Chondrocyte (in vitro differentiated cells): ENCODE measurements at places on chromosomes 13 and 19. TPM values are rescaled to one million over a fixed set of nuclear protein-coding genes. Genes with fewer than 3 reads are reported as not detected.

ZNF790 gene
- total RNA-seq = 8.1 to 10.2 TPM (median 8.1 TPM) in 3 replicates

DOCK9 gene
- 45.4 to 55.5 TPM (median 45.9 TPM) in 3 replicates for total RNA-seq

NLRP4 gene
- not detected in 3 replicates for total RNA-seq

CATSPERD gene
- not detected in 3 replicates for total RNA-seq

OR10H2 gene
- not detected in 3 replicates for total RNA-seq

ZNF615 gene
- total RNA-seq = 8.5 to 10.8 TPM (median 9.8 TPM) in 3 replicates

C1QTNF9B gene
- not detected in 3 replicates for total RNA-seq

C2CD4C gene
- total RNA-seq = 1.1 to 1.4 TPM (median 1.4 TPM) in 3 replicates

ZNF841 gene
- 24.3 to 46.8 TPM (median 26.4 TPM) in 3 replicates for total RNA-seq

DACT3 gene
- 17.1 to 18.7 TPM (median 18.5 TPM) in 3 replicates for total RNA-seq

CYP2F1 gene
- total RNA-seq = not detected in 3 replicates

MCOLN1 gene
- total RNA-seq = 25.9 to 27.9 TPM (median 27.8 TPM) in 3 replicates

U2AF1L4 gene
- 22.9 to 28.8 TPM (median 24.7 TPM) in 3 replicates for total RNA-seq

ESD gene
- total RNA-seq = 94.7 to 102 TPM (median 97.9 TPM) in 3 replicates

NKPD1 gene
- total RNA-seq = 0.10 to 0.13 TPM in 2 of 3 replicates, not detected in the other

MISP3 gene
- 1.00 to 3.7 TPM (median 2.0 TPM) in 3 replicates for total RNA-seq

NRTN gene
- 0.54 to 0.77 TPM in 2 of 3 replicates, not detected in the other for total RNA-seq

PIN1 gene
- 64.5 to 78.4 TPM (median 65.5 TPM) in 3 replicates for total RNA-seq

SUPT20H gene
- 51.2 to 77.7 TPM (median 53.1 TPM) in 3 replicates for total RNA-seq

TNFAIP8L1 gene
- total RNA-seq = 2.0 to 4.2 TPM (median 3.9 TPM) in 3 replicates

ARHGAP45 gene
- 0.57 to 1.6 TPM (median 1.0 TPM) in 3 replicates for total RNA-seq

C1QTNF9 gene
- total RNA-seq = not detected in 3 replicates

RAB3A gene
- 3.4 to 6.1 TPM (median 3.8 TPM) in 3 replicates for total RNA-seq

SLC8A2 gene
- 0.27 to 0.42 TPM (median 0.31 TPM) in 3 replicates for total RNA-seq

BRSK1 gene
- 14.0 to 15.9 TPM (median 15.3 TPM) in 3 replicates for total RNA-seq

SWSAP1 gene
- 1.1 to 1.5 TPM (median 1.4 TPM) in 3 replicates for total RNA-seq

VSIG10L gene
- total RNA-seq = 4.9 to 5.5 TPM (median 5.4 TPM) in 3 replicates

TTYH1 gene
- total RNA-seq = 0.49 TPM in 1 of 3 replicates, not detected in the others

CYP4F2 gene
- total RNA-seq = not detected in 3 replicates

MCEMP1 gene
- not detected in 3 replicates for total RNA-seq

DHDH gene
- total RNA-seq = not detected in 3 replicates

LHB gene
- not detected in 3 replicates for total RNA-seq

CYP2A6 gene
- not detected in 3 replicates for total RNA-seq

CBY2 gene
- not detected in 3 replicates for total RNA-seq

GNA15 gene
- not detected in 3 replicates for total RNA-seq

MEDAG gene
- 2.8 to 21.0 TPM (median 19.0 TPM) in 3 replicates for total RNA-seq

C5AR1 gene
- 2.9 to 4.3 TPM (median 3.7 TPM) in 3 replicates for total RNA-seq

KLK10 gene
- total RNA-seq = not detected in 3 replicates

SULT2B1 gene
- total RNA-seq = 0.22 TPM in 1 of 3 replicates, not detected in the others

PCDH20 gene
- total RNA-seq = 0.10 to 0.19 TPM (median 0.15 TPM) in 3 replicates

IL12RB1 gene
- total RNA-seq = not detected in 3 replicates

ZNF471 gene
- total RNA-seq = 0.02 TPM in 1 of 3 replicates, not detected in the others

POU2F2 gene
- 0.58 to 1.5 TPM (median 0.62 TPM) in 3 replicates for total RNA-seq

EBI3 gene
- 1.2 to 2.6 TPM (median 1.2 TPM) in 3 replicates for total RNA-seq

DIAPH3 gene
- 20.7 to 24.1 TPM (median 23.7 TPM) in 3 replicates for total RNA-seq

ZNF418 gene
- 6.4 to 9.8 TPM (median 6.7 TPM) in 3 replicates for total RNA-seq

NLRP11 gene
- total RNA-seq = not detected in 3 replicates

ZNF497 gene
- total RNA-seq = 0.65 to 0.69 TPM (median 0.68 TPM) in 3 replicates

FBXO27 gene
- total RNA-seq = 4.6 to 7.4 TPM (median 6.7 TPM) in 3 replicates

ZNF749 gene
- 7.8 to 10.3 TPM (median 8.1 TPM) in 3 replicates for total RNA-seq

TMEM38A gene
- 3.1 to 3.7 TPM (median 3.7 TPM) in 3 replicates for total RNA-seq
